Caudate nucleus (tissue), 63 donors: ENCODE measurements at places on chromosomes 6 and 20.

DNA sequence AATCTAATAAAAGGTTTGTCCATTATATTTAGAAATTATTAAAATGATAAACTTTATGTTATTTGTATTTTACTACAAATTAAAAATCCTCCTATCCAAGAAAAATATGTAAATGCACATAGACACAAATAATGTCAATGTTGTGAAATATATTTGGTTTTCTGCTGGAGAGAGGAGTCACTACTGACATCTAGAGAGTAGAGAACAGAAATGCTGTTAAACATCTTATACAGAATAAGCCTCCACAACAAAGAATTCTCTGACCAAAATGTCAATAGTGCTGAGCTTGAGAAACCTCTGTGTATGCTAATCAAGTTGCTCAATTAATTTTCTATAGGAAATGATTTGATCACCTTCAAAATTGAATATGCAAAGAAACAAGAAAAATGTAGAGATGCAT lies 12.4 kb downstream of the HTR1B start:
- DNase-seq, result no peak

DNA sequence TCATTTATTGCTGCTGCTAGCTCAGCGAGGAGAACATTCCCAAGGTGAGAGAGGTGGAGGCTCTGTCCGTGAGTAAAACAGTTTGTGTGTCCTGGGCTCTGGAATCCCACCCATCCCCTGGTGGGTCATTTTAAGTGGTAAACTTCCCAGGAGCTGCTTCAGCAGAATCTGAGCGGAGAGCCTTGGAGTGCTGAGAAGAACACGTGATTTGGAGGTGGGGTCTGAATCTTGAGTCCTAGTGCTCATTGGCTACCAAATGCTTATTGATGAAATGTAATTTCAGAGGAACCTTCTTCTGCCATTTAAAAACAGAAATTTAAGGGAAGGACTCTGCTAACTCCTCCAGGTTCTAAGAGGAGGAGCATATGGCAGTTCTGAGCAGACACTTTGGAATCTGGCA lies 132.4 kb downstream of the CDH26 start:
- DNase-seq, result no peak

DNA sequence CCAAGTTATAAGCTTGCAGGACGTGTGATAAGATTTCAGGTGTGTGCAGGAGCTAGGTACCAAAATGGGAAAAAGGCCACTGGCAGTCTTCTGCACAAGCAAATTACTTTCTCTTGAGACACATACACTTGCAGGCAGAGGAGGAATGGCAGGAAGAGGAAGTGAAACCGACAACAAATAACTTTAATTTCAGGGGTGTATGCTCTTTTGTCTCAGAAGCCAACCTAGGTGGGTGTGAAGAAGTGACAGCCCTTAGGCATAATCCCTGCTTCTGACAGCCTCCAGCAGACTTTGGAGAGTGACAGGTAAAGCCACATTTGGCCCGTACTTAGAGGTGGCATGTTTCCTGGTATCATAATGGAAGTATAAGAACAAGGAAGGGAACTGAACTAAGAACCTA lies 118.8 kb upstream of the TRAF3IP2 start:
- no peak for DNase-seq

- no peak for DNase-seq
Measured at GRCh38 chr6:39623750-39624149, 101.5 kb downstream of the KIF6 start.

GRCh38 chr6:91580635-91581034 lies 993.8 kb upstream of the MAP3K7 start:
- no peak for DNase-seq

GRCh38 chr6:143516690-143517446 lies 5.3 kb upstream of the FUCA2 start:
- no peak for DNase-seq

DNA sequence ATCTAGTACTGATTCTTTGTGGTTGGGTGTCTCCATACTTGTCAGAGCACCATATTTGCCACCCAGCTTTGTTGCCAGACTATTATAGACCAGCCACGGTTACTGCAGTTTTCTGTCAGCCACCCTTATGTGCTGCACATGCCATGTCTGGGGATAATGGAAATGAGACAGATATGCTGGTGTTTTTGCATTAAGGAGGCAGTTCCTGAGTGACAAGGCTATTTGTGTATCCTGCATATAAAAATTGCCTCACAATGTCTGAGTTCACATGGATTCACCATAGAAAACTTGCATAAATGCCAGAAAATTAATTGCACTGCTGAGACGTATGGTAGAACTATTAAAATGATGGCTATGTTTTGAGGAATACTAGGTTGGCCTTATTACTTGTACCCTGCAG lies 51.8 kb downstream of the NKAIN2 start:
- DNase-seq, result no peak

- no peak for DNase-seq
Measured at GRCh38 chr6:10174056-10174455, 240.8 kb downstream of the TFAP2A start.

DNA sequence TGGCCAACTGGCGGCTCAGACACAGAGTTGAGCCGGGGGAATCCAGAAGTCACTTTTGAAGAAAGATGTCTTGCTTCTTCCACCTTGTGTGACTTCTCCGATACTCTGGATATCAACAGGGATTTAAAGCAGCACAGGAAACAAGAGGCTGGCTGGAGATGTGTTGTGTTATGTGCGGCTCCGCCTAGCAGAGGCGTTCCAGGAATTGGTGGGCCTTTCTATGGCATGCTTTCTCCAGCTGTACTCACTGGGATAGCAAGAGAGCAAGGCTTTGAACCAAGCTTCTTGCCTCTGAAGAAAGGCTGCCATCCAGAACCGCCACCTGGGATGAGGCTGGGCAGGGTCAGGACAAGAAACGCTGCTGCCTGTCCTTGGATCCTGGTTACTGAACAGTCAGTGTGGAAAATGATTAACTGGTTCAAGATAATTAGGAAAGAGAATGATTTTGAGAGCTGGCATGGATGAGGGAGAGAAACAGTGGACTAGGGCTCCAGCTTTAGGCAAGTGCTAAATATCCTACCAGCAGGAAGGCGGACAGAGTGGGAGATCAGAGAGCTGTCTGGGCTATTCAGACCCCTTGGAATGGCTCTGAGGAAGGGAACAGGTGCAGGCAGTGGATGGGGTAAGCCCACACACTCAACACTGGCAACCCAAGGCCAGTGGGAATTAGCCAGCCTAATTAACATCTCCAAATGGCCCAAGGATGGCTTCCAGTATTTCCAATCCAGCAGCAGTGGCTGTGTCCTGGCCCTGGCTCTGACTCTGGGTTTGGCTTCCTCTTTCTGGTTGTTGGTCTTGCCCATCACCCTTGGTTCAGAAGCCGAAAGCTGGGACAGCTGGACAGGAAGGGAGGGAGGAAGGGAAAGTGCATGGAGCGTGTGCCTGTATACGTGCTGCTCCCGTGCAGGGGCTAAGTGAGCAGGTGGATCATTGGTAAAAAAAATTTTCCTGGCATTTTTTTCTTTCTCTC lies 31.9 kb downstream of the INSM1 start:
- DNase-seq, result no peak

GRCh38 chr20:53739799-53740785 lies 146.5 kb upstream of the ZNF217 start:
- no peak for DNase-seq

DNA sequence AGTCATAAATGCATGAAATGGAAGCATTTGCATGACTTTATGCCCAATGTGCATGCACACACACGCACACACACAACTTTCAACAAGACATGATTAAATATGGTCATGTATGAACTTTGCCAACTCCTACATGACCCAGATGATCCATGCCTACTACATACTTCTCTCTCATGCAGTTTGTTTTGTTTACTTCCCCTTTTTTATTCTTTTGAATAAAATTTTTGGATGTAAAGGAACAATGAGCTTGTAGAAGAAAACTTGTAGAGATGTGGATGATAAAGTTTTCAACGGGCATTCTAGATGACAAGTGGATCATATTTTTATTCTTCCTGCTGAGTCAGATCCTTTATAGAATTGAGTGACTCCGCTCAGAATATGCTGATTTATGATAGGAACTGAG lies 50.8 kb upstream of the AIG1 start:
- no peak for DNase-seq

GRCh38 chr20:15561707-15562404 lies 1011.4 kb downstream of the KIF16B start:
- DNase-seq, result no peak

- no peak for DNase-seq
Measured at GRCh38 chr6:75546381-75546780, 52.8 kb upstream of the FILIP1 start.

- DNase-seq, result no peak
Measured at GRCh38 chr6:89793586-89793985, 26.0 kb downstream of the MDN1 start.

GRCh38 chr6:79600812-79601609 lies 30.1 kb upstream of the SH3BGRL2 start:
- DNase-seq, result no peak

DNA sequence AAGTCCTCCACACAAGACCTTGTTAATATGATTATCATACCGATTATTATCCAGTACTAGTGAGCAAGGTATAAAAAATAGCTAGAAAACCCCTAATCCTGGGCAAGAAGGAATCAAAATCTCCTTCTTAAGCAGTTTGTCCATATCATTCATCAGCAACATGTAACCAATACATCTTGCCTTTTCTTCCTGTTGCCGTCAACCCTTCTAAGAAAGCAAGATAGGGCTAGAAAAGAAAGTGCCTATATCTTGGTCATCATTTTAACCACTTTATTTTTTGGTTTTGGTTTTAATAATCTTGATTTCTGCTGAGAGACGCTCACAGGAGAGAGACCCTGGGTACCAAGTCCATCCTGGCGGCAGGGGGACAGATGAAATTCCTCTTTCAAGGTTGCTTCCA lies 27.2 kb upstream of the PREX1 start:
- no peak for DNase-seq

DNA sequence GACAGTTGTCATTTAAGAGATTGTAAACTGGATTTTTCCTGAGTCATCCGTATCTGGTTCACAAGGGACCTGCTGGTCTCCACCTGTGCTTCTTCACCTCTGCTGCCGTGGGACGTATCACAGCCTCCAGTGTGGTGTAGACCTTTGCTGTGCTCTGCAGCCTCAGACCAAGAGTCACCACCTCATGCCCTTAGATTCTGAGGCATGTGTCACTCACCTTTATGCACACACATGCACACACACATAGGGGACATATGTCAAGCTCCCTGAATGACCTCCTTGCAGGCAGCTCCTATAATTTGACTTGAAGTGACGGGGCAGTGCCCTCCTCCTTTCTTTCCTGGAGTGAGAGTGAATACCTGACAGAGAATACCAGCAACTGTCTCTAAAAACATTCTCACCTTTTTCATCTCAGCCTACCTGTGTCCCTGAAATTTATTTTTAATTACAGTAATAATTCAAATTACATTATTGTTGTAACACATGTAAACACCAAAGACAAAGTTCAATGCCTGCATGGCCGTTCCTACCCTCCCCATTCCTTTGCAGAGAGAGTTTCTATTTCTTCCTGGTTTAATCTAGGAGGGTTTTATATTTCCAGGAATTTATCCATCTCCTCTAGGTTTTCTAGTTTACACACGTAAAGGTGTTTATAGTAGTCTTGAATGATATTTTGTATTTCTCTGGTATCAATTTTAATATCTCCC lies 3.5 kb downstream of the SLC17A4 start:
- no peak for DNase-seq

- no peak for DNase-seq
Measured at GRCh38 chr20:39775110-39775509, 813.0 kb downstream of the DHX35 start.

- no peak for DNase-seq
Measured at GRCh38 chr6:20948556-20948955, 414.3 kb downstream of the CDKAL1 start.

DNA sequence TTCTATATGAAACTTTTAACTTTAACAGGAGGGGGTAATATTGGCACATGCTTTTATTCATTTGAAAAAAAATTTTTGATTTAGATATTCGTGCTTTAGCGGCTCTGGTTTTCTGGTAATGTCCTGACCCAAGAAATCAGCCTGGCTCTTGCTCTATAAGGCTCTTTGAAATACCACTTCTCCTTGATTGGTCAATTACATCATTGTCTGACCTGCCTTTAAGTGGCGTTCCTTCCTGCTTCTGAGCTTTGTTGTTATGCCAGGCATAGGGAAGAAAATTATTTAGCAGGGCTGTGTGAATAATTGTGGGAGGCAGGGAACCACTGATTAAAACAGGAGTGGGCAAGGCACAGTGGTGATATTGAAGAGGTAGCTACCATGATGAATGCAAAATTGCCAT lies 3.9 kb downstream of the RNF144B start:
- DNase-seq, result no peak

- no peak for DNase-seq
Measured at GRCh38 chr6:51487937-51488336, 599.5 kb downstream of the PKHD1 start.

GRCh38 chr20:33862709-33863403 lies 51.7 kb downstream of the CHMP4B start:
- DNase-seq, result no peak

DNA sequence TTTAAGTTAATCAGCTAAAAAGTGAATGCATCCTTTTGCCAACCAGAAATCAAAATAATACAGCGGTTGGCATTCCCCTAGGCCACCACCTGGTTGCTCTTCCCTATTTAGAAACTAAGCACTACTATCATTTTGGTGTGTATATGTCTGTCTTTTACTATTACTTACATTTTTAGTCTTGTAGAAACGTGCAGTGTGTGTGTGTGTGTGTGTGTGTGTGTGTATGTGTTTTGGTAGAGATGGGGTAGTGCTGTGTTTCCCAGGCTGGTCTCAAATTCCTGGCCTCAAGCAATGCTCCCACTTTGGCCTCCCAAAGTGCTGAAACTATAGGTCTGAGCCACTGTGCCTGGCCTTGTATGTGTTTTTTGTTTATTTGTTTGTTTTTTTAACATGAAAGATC lies 27.4 kb downstream of the MYO6 start:
- DNase-seq, result no peak

DNA sequence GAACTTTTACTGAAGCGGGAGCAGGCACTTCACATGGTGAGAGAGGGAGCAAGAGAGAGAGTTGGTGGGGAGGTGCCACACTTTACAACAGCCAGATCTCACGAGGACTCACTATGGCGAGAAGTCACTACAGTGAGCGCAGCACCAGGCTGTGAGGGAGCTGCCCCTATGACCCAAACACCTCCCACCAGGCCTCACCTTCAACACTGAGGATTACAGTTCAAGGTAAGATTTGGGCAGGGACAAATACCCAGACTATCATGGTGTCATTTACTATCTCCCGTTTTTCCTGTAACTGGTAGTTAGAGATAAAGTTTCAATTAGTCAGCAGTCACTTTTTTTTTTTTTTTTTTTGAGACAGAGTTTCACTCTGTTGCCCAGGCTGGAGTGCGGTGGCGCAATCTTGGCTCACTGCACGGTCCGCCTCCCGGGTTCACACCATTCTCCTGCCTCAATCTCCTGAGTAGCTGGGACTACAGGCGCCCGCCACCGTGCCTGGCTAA lies 7.8 kb downstream of the RBCK1 start:
- no peak for DNase-seq

- DNase-seq, result no peak
Measured at GRCh38 chr6:45738057-45738455, 277.6 kb downstream of the CLIC5 start.
